ENCODE measurements at places on chromosomes 3 and 15.

DNA sequence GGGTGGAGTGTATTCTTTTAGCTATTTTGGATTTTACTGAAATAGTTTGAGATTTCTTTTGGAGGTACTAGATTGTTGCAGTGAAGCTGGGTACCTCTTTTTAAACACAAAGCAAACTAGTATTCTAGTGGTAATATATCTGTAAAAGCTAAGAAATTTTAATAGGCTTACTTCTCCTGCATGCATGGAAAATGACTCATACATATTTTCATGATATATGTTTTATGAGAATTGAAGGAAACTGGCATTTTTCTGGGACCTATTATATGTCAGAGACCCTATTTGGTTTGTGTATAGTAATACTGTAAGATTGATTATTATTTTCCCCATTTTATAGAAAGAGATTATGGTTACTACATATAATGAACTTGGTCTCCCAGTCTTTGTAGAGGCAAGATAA lies 851.0 kb downstream of the DIPK2A start:
- no peak overlapping the region for H3K27ac ChIP-seq
- no peaks in the 10 kb centered on the region for H3K27me3 ChIP-seq
- no peak overlapping the region for H3K4me3 ChIP-seq
- H3K4me1 ChIP-seq: no peaks in the 10 kb centered on the region
- H3K36me3 ChIP-seq: no peaks in the 10 kb centered on the region
- no peak for DNase-seq

- H3K27ac ChIP-seq: no peak overlapping the region
- H3K36me3 ChIP-seq: no peaks in the 10 kb centered on the region
- H3K4me3 ChIP-seq: no peak overlapping the region
- no peak for DNase-seq
Measured at GRCh38 chr3:159532577-159532976, 456.1 kb upstream of the IL12A start.

GRCh38 chr15:54298396-54298795 lies 320.2 kb downstream of the UNC13C start:
- H3K27ac ChIP-seq: no peak overlapping the region
- H3K27me3 ChIP-seq: no peaks in the 10 kb centered on the region
- H3K4me1 ChIP-seq: no peaks in the 10 kb centered on the region

DNA sequence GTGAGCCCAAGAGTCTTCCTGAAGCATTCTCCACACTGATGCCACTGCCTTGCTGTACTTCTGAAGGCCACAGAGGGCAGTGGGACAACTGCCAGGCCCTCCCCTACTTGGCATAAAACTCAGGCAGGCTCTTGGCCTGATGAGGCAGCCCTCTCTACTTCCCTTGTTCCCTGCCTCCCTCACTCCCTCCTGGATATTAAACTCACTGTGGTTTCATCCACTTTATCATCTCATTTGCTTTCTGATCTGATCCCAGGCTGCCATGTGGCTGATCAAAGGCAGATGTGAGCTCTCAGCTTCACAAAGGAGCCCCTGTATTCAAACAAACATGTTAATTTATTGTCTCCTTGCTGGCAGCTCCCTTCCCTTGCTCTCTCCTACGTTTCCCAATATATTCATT lies 533.5 kb downstream of the IGSF11 start:
- H3K36me3 ChIP-seq: no peaks in the 10 kb centered on the region
- H3K4me3 ChIP-seq: no peak overlapping the region
- H3K4me1 ChIP-seq: no peaks in the 10 kb centered on the region
- no peaks in the 10 kb centered on the region for H3K27me3 ChIP-seq

DNA sequence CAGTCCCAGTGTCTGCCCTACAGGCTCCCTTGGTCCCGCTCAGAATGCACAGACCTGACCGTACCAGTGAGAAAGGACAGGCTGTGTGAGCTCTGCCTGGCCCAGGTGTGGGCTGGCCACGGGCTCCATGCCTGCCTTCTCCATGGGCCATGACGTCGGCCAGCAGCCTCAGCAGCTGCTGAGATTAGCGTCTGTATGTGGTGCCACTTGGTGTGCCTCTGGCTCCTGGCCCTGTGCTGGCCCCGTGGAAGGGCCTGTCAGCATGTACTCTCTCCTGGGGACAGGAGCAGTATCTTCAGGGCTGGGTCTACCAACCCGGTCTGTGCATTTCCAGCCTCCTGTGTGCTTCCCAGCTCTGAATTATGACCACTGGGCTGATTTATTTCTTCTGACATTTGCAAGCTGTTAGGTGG lies 25.7 kb downstream of the KLF13 start:
- H3K4me1 ChIP-seq: peaks cover 22% of the 10 kb centered on the region
- DNase-seq: no peak
- H3K27ac ChIP-seq: no peak overlapping the region
- no peaks in the 10 kb centered on the region for H3K27me3 ChIP-seq

- no peaks in the 10 kb centered on the region for H3K27me3 ChIP-seq
- H3K27ac ChIP-seq: no peak overlapping the region
- no peaks in the 10 kb centered on the region for H3K4me1 ChIP-seq
- H3K4me3 ChIP-seq: no peak overlapping the region
Measured at GRCh38 chr3:53859178-53859577, 12.8 kb downstream of the IL17RB start.

All from HCT116 (cell line).